ENCODE measurements at places on chromosomes 4 and X. TPM values are rescaled to one million over a fixed set of nuclear protein-coding genes. Genes with fewer than 3 reads are reported as not detected.

The NIPAL1 gene
- 7.0 TPM for total RNA-seq

The LONRF3 gene
- total RNA-seq = 6.3 TPM

The ZCCHC18 gene
- not detected for total RNA-seq

The NHS gene
- total RNA-seq = 6.7 TPM

- H3K36me3 ChIP-seq = no peaks in the 10 kb centered on the region
- DNase-seq = no peak
- H3K27ac ChIP-seq = no peak overlapping the region
- H3K4me3 ChIP-seq = no peak overlapping the region
- no peaks in the 10 kb centered on the region for H3K4me1 ChIP-seq
These were observed 435.6 kb downstream of the TMA16 start for GRCh38 chr4:163930086-163930485.

The CBR4 gene
- 28.9 TPM for total RNA-seq

The MECP2 gene
- 90.1 TPM for total RNA-seq

DNA sequence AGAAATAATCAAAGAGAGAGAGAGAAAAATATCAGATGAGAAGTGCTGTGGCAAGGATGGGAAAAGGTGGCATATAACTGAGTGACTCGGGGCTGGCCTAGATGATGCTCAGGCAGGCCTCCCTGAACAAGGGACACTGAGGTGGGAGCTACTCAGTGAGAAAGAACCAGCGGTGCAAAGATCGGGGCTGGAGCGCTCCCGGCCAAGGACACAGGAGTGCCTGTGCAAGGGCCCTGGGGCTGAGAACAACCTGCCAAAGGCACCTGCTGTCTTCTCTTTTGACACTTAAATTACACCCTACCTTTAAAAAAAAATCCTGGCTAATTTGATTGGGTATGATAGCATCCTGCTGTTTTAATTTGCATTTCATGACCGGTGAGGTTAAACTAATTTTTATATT lies 77.7 kb upstream of the C4orf50 start:
- no peak overlapping the region for H3K27ac ChIP-seq
- H3K4me1 ChIP-seq = no peaks in the 10 kb centered on the region
- H3K27me3 ChIP-seq = peaks cover 33% of the 10 kb centered on the region
- H3K36me3 ChIP-seq = no peaks in the 10 kb centered on the region

GRCh38 chr4:81130569-81130968 lies 84.5 kb downstream of the PRKG2 start:
- H3K4me3 ChIP-seq = no peak overlapping the region
- no peaks in the 10 kb centered on the region for H3K36me3 ChIP-seq
- no peak for DNase-seq
- no peaks in the 10 kb centered on the region for H3K4me1 ChIP-seq

- no peak overlapping the region for H3K27ac ChIP-seq
- DNase-seq = no peak
- no peaks in the 10 kb centered on the region for H3K4me1 ChIP-seq
- no peak overlapping the region for H3K4me3 ChIP-seq
- no peaks in the 10 kb centered on the region for H3K27me3 ChIP-seq
- H3K36me3 ChIP-seq = no peaks in the 10 kb centered on the region
These were observed 13.2 kb downstream of the ELF2 start for GRCh38 chr4:139163806-139164206.

DNA sequence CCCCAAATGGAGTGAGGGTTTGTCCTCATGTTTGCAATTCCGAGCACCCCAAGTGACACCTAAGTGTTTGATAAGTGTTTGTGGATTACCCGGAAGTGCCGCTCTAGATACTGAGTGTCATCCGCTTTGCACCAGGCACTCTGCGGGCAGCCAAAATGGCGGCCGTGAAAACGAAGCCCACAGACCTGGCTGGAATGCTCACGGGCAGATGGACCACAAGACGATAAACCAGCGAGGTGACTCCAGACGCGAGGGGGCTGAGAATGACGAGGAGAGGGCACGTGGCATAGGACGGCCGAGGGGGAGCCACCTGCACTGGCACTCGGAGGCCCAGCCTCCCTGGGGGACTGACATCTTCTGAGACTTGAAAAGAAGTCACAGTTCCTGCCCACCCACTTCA lies 51.0 kb downstream of the PPP2R2C start:
- H3K27me3 ChIP-seq = no peaks in the 10 kb centered on the region
- no peaks in the 10 kb centered on the region for H3K36me3 ChIP-seq
- H3K4me1 ChIP-seq = no peaks in the 10 kb centered on the region
- H3K4me3 ChIP-seq = no peak overlapping the region

DNA sequence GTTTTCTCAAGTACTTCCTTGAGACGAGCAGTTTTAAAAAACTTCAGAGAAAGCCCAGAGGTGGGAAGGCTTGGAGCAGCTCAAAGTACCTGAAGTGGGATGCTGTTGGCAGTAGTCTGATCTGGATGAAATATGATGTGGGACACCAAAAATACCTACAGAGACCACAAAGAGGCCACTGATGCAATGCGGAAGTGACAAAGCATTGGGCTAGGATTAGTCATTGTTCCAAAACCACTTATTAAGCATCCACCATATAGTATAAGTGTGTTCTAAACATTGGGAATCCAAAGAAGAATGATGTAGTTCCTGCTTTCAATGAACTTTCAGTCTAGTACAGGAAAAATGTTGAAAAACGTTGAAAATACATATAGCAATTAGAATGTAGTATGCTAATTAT lies 386.1 kb upstream of the CNKSR2 start:
- DNase-seq = no peak
- no peaks in the 10 kb centered on the region for H3K27me3 ChIP-seq
- no peak overlapping the region for H3K4me3 ChIP-seq
- H3K27ac ChIP-seq = no peak overlapping the region

The PRDM5 gene
- total RNA-seq = 0.85 TPM

- H3K27me3 ChIP-seq = 0 out of 2 replicates have a peak, but pooled peaks cover 8% of the 10 kb centered on the region
- H3K27ac ChIP-seq = no peak overlapping the region
- H3K4me1 ChIP-seq = no peaks in the 10 kb centered on the region
- no peak for DNase-seq
- no peaks in the 10 kb centered on the region for H3K36me3 ChIP-seq
These were observed 155.8 kb downstream of the NWD2 start for GRCh38 chr4:37400241-37400881.

DNA sequence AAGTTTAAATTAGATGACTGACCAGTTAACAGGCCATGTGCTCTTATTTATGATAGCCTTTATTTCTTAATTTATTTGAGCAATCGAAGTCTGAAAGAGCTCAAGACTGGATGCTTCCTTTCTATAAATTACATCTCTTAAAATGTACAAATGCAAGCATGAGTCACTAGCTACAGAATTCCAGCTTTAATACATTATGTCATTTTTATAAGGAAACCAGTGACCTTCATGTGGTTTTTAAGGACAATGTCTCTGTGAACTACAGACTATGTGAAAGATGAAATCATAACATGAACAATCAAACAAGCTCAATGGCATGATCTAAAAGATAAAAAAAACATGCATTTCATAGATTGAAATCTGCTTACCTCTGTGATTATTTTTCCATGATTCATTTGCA lies 15.4 kb downstream of the HTR2C start:
- H3K27ac ChIP-seq = no peak overlapping the region
- H3K4me3 ChIP-seq = no peak overlapping the region
- H3K36me3 ChIP-seq = no peaks in the 10 kb centered on the region
- no peaks in the 10 kb centered on the region for H3K27me3 ChIP-seq

The TMSB4X gene
- 3,588 TPM for total RNA-seq

The SLC25A6 gene
- 178 TPM for total RNA-seq

GRCh38 chrX:129830494-129830893 lies 13.2 kb downstream of the ZDHHC9 start:
- no peak overlapping the region for H3K4me3 ChIP-seq
- peaks cover 25% of the 10 kb centered on the region for H3K36me3 ChIP-seq
- no peak for DNase-seq
- H3K4me1 ChIP-seq = no peaks in the 10 kb centered on the region
- no peak overlapping the region for H3K27ac ChIP-seq
- H3K27me3 ChIP-seq = no peaks in the 10 kb centered on the region

DNA sequence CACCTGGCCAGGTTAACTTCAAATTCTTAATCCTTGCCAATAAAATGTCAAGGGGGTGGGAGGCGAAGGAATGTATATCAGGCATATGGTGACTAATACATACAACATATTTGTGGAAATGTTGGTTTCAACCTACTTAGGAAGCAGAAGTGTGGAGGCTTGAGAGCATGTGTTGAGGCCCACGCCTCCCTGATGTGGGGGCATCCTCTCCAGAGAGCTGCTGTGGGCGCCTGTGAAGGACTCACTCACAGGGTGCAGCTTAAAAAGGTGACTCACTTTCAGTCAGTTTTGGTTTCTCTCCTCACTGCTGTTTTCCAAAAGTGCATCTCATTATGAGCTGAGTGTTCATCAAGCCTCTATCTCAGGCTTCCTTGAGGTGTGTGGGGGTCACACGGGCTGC lies 27.5 kb downstream of the LNX1 start:
- H3K27ac ChIP-seq = no peak overlapping the region
- H3K27me3 ChIP-seq = no peaks in the 10 kb centered on the region
- no peak overlapping the region for H3K4me3 ChIP-seq
- H3K36me3 ChIP-seq = no peaks in the 10 kb centered on the region
- no peaks in the 10 kb centered on the region for H3K4me1 ChIP-seq

The GABRB1 gene
- not detected for total RNA-seq

The NAT8L gene
- 2.1 TPM for total RNA-seq

GRCh38 chr4:48350871-48351270 lies 9.5 kb downstream of the SLAIN2 start:
- no peak for DNase-seq
- H3K27me3 ChIP-seq = no peaks in the 10 kb centered on the region
- H3K4me3 ChIP-seq = no peak overlapping the region
- H3K27ac ChIP-seq = no peak overlapping the region
- peaks cover 5% of the 10 kb centered on the region for H3K36me3 ChIP-seq
